ENCODE measurements at places on chromosomes 12 and 14.

DNA sequence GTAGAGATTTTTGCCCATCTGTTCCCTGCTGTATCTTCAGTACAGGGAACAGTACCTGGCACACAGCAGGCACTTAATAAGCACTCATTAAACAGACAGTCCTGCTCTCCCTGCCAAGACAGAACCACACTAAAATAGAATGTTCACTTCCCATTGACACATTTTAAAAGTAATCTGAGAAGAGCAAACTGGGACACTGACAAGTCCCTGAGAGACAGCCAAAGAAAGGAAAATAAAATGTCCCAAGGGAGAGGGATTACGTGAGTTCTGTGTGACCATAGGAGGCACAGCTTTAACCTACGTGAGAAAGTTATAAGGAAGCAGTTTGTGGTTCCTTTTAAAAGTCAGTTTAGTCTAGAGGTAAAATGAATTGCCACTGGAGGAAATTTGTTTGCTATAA, 43.9 kb upstream of the SYCP3 start:
- DNase-seq = no peak

DNA sequence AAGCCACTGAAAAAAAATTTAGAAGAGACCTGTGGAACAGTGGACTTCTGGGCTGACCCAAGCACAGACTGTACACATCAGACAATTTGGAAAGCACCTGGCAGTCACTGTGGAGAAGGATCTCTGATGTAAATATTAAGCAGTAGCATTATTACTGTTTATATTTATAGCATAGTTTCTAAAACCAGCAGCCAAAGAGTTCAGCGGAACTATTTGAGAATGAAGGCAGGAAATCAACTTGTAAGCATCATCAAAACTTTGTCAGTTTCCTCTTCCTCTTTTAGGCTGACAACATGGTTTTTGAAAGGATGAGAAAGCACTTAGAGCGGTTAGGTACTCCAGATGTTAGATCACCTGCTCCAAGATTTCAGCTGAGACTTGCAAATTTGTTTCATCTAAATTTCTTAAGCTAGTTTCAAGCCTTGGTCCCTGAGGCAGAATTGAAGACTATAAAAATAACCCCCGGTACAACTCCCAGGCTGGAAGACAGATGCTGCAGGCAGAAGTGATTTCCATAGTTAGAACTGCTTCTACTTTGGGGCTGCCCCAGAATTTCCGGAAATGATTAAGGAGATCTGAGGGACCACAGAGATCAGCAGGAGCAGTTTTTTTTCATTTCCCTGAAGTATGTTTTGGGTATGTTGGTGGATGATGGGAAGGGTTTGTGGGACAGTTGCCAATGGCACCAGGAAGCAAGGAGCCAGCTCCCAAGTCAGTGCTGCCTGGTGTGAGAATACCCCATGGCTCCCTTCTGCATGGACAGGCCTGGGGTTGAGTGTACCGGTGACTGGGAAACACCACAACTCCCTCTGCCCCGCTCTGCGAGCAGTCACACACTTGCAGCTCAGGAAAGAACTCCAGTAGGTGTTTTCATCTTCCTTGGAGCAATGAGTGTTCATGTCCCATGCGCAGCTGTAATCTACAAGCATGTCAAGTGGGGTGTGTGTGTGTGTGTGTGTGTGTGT, 354.5 kb downstream of the NUAK1 start:
- DNase-seq = no peak

DNA sequence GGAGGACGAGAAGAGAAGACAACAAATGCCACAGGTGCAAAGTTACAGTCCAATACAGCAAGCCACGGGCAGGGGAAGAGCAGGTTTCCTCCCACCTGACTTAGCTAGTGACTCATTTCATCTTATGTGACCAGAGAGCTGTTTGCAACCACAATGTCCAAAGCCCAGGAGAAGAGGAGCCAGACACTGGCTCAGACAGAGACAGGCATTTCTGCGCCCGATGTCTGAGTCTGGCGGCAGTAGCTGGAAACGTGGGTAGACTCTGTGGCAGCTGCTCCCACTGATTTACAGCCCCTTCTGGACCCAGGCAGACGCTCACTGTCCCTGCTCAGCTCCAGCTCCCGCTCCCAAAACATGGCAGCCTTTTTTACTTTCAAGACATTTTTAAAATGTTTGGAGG, 60.0 kb downstream of the CHGA start:
- no peak for DNase-seq

GRCh38 chr14:77322951-77323350, 2.1 kb downstream of the GSTZ1 start:
- DNase-seq = no peak

GRCh38 chr14:105401699-105402098, 3.4 kb downstream of the TEX22 start:
- no peak for DNase-seq

GRCh38 chr14:31955936-31956579, 121.0 kb upstream of the ARHGAP5 start:
- no peak for DNase-seq

- no peak for DNase-seq
Measured at GRCh38 chr12:113149361-113150150, at the start of gene CFAP73. Gene CFAP73, plus strand, starts transcription at chr12:113149724. Its CDS starts 134 bp downstream, at chr12:113149858.
